ENCODE measurements at places on chromosomes 3 and 15.
A peak's percentile ranks its signal among the peaks of the same experiment; 100 is the strongest.

DNA sequence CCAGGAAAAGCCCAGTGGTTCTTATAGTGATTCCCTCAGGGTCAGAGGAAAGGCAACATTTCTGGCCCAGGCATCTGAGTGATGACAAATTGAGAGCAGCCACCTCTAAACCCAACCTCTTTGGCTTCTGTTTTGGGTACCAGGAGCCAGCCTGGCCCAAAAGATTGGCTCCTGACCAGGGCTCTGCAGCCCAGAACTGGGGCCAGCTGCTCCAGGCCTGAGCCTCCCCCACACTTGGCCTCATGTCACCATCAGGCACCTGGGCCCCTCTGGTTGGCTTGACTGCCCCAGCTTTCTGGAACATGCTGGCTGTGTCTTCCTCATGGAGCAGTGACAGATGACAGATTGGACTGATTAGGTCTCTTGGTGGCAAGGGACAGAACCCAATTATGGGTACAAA, 26.0 kb upstream of the HCN4 start:
- no peak for DNase-seq

- DNase-seq, result no peak
Observed at GRCh38 chr15:77898811-77899730, 178.4 kb downstream of the TBC1D2B start.

- no peak for DNase-seq
Observed at GRCh38 chr3:129837065-129837642, 56.4 kb downstream of the TMCC1 start.

- no peak for DNase-seq
Observed at GRCh38 chr3:110750201-110750600, 321.4 kb upstream of the NECTIN3 start.

GRCh38 chr15:91411586-91411985, 311.5 kb downstream of the SV2B start:
- no peak for DNase-seq

- DNase-seq, result no peak
Observed at GRCh38 chr15:92009162-92009561, 155.7 kb downstream of the SLCO3A1 start.

- no peak for DNase-seq
Observed at GRCh38 chr3:145272684-145273083, 888.3 kb downstream of the PLOD2 start.

GRCh38 chr3:5607581-5607980, 420.1 kb downstream of the EDEM1 start:
- peak; percentile 29 for DNase-seq

DNA sequence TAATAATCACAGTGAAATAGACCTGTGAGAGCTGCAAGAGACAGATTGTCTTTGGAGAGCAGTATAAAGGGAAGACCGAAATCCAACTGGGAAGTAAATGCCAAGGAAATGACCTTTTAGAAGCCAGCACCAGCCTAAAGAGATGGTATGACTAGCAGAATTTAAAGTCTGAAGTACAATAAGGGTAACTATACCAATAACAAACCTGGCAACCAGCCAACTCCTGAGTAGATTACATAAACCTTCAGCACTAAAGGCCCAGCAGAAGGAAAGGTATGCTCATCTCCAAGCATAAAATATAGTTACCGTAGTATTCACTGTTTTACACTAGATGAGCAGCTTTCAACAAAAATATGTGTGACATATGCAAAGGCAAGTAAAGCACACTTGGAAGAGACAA, 155.1 kb upstream of the SATB1 start:
- DNase-seq, result no peak

GRCh38 chr3:194756791-194757325, 71.2 kb downstream of the FAM43A start:
- no peak for DNase-seq

- DNase-seq, result no peak
Observed at GRCh38 chr3:17349093-17349492, 393.3 kb downstream of the TBC1D5 start.

DNA sequence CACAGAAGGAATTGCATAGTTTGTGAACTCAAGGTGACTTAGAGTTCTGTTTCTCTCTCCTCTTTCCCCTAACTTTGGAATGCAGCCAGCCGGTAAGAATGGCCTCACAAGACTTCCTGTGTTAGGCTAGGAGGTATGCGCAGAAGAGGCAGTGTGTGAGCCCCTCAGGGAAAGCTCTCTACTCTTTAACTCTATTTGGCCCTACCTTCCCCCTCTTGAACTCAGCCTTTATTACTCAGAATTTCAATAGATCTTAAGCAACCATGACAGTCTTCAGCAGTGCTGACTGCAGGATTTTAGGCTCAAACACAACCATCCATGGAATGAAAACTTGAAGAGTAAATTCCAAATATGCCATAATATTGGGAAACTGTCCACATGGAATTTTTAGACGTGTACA, 209.5 kb downstream of the DTWD1 start:
- no peak for DNase-seq

DNA sequence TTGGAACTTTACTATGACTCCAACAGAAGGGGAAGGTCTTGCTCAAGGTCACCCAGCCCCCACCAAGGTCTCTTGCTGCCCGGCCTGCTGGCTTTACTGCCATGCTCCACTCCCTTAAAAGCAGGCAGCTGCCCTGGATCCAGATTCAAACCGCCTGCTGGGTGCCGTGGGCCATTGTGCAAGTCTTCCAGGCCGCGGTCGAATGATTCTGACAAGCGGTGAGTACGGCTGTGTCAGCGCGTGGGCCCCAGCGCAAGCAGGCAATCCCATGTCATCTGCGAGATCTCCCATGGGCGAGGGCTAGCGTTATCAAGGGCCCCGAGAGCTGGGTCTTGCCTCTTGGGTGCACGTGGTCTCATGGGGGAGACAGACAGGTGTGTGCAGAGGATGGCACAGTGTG, 37.6 kb downstream of the CORO2B start:
- no peak for DNase-seq

DNA sequence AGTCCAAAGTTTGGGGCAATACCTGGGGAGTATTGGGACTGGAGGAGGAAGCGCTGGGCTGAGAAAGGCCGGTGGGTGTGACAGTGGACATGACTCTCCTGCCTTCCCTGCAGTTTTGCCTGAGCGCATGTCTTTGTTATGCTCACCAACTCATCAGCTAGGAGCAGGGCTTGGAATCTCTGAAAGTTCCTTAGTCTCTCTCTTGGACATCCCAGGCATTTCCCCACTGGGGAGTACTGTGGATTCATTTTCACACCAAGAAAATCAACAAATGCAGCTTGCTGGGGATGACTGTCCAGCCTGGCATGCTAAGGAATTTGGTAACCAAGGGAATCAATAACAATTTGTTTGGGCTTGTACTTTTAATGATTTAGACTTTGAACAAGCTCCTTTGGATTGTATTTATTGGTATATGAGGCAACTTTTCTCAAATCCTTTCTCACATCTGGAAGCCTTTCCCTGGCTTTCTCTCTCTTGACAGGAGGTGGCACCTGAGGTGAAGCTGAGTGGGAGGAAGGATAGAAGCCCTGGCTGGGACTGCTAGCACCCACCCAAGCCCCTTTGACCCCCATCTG, 48.5 kb upstream of the CHST2 start:
- DNase-seq, result no peak

DNA sequence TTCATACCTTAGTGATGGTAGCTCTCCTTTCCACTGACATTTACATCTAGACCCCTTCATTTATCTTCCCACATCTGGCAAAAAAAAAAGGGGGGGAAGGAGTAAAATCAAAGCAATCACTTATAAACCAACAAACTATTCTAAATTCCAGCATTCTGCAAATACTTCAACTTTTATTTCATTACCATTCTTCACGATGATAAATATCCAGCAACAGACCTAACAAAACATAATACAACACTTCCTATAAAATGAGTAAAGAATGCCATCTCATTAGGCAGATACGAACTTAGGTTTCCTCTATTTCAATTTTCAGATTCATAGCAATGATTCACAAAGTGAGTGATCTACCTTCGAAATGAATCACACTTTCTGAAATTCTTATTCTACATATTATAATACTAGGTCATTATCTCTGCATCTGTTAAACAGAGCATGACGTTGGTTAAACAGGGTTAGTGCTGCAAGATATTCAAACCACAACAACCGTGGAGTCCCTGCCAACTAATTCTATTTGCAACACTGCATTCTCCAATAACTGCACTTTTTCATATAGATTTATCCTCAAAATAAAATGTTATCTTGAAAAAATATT, at the start of gene LRRFIP2:
LRRFIP2 (minus strand) TSS at position 51 of the 595 bp plus-strand sequence. CDS start 25,599 bp downstream, outside the sequence.
- DNase-seq, result no peak

GRCh38 chr3:102037209-102037608, 187.9 kb downstream of the NFKBIZ start:
- DNase-seq, result no peak

Data from MV-4-11 (cell line).